ENCODE measurements at places on chromosomes 1 and 21.

DNA sequence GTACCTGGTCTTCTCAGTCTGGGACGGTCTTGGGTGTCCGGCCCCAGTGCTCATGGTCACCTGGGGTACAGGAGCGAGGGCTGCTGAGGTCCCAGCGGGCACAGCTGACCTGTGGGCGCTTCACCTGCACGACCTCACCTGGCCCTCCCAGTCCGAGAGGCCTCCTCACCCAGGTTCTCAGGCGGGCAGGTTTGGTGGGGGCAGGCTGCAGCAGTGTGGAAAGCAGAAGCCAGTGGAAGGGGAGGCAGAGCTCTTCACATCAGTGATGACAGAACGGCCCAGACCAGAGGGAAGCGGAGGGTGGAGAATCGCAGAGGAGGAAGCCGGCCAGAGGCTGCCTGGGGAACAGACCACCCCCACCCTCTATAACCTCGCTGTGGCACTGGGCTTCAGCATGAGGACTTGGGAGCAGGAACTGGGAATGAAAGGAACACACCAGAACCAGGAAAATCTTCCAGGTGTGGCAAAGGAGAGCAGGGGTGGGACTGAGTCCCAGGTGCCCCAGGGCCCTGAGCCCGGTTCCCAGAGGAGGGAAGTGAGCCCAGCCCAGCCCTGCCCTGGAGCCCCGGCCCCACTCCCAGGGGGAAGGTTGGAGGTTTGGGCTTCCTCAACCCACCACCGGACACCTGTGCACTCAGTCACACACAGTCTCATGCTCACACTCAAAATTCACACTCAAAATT lies 265.2 kb upstream of the VAMP3 start:
- no peak for DNase-seq

- no peak for DNase-seq
Measured at GRCh38 chr1:66684353-66684752, 67.9 kb upstream of the DYNLT5 start.

GRCh38 chr1:107840725-107841124 lies 124.3 kb downstream of the VAV3 start:
- DNase-seq: no peak

DNA sequence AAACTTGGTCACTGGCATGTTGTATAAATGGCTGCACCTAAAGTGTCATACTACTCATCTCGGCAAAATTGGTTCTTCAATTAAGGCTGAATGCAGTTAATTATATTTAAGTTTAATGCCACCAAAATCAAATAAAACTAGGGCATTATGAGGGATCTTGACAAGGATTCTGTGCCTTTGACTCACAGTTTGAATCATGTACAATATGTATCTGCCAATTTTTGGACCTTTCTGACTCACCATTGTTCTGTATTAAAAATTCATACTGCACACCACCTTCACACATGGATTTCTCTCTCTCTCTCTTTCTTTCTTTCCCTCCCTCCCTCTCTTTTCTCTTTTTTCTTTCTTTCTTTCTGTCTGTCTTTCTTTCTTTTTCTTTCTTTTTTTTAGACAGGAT lies 14.1 kb upstream of the STXBP3 start:
- DNase-seq: no peak

DNA sequence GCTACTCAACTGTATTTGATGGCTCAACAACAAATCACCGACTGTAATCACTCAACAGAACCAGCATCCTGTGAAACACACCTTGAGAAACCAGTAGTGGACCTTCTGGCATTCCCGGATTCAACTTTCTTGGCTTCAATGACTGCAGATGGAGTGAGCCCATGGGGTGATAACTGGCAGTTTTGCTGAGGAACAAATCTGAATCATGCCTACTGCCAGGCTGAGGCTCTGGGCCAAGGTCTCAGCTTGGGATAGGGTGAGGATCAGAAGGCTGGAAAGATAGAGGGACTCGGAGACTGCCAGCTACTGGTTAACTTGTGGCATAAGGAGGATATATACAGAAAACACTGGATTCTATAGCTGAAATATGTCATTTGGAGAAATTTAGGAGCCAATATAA lies 63.5 kb upstream of the DIRAS3 start:
- DNase-seq: no peak

DNA sequence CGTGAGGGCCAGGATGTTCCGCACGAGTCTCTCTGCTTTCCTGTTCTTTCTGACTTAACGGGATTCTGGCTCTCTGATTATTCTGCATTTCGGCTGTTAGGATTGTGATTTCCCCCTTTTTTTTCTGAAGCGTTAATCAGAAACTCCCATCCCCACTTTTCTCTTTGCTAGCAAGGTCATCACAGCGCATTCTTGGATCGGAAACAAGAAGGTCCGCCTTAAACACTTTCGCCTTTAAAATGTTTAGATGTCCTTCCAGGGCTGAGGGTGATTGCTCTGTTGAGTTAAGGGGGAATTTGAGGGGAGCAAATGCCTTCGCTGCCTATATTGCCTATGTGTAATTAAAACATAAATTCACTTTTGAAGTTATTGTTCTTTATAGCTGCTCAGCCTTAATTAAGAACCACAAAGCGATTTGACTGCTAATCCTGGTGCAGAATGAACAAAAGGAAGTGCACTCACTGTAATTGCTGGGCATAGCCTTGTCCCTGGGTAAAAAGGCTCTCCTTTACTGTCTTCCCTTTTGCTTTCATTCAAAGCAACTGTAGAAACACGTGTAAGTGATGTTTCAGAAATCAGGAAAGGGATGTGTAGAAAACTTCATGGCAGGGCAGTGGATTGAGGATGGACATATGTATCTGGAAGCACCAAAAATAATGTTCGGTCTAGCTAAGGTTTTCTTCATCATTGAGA lies 1.2 kb downstream of the LAMC1 start:
- DNase-seq: no peak

GRCh38 chr1:51610637-51611036 lies 6.3 kb upstream of the OSBPL9 start:
- no peak for DNase-seq

- no peak for DNase-seq
Measured at GRCh38 chr1:18714404-18715175, 83.9 kb downstream of the PAX7 start.

DNA sequence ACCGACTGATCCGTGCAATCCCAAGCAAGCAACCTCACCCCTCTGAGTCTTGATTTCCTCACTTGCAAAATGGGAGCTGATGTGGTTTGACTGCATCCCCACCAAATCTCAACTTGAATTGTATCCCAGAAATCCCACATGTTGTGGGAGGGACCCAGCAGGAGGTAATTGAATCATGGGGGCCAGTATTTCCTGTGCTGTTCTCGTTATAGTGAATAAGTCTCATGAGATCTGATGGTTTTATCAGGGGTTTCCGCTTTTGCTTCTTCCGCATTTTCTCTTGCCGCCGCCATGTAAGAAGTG lies 58.4 kb downstream of the FHAD1 start:
- DNase-seq: no peak

DNA sequence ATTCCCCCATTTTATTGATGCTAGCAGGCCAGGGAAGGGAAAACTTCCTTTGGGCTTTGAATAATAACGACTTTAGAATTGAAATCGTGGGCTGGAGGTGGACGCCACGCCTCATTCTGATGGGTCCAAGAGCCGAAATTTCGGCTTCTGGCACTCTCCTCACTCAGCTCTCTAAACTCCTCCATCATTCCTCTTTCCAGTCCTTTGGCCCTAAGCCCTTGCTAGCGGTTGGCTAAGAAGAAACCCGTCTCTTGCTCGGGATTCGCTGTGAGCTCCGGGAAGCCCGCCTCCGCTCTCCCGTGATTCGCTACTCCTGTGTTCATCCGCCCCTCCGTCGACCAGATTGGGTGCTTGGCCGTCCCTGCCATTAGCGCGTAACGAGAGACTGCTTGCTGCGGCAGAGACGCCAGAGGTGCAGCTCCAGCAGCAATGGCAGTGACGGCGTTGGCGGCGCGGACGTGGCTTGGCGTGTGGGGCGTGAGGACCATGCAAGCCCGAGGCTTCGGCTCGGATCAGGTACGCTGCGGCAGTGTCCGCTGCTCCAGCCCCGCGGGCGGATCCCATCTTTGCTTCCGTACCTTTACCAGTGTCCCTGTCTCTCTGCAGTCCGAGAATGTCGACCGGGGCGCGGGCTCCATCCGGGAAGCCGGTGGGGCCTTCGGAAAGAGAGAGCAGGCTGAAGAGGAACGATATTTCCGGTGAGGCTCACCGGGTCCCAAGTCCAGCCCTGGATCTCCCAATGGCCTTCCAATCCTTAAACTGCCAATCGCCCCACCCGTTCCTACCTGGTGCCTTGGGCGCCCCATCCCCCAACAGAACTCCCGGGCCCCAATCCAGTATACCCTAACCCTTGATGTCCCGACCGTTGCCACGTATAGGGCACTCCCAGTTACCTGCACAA lies at the start of gene ATP5IF1:
ATP5IF1 (plus strand) TSS at position 370 of the 901 bp plus-strand sequence; CDS start at position 430, 60 bp downstream.
- DNase-seq: peak; percentile 97

DNA sequence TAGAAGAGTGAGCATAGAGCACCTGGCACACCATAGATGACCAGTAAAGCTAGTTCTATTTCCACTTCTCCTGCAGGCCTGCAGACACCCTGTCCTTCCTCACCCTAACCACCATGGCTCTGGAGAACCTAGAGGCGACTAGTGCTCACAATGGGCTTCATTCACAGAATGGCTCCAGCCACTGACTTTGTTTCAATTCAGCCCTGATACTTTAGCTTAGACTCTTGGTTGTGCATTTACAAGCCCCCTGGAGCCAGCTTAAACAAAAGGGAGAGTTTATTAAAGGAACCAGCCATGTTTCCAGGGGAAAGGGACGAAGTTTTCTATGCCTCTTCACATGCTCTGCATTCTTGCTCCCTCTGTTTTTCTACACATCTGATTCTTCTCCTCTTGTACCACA lies 123.7 kb downstream of the NAV1 start:
- no peak for DNase-seq

DNA sequence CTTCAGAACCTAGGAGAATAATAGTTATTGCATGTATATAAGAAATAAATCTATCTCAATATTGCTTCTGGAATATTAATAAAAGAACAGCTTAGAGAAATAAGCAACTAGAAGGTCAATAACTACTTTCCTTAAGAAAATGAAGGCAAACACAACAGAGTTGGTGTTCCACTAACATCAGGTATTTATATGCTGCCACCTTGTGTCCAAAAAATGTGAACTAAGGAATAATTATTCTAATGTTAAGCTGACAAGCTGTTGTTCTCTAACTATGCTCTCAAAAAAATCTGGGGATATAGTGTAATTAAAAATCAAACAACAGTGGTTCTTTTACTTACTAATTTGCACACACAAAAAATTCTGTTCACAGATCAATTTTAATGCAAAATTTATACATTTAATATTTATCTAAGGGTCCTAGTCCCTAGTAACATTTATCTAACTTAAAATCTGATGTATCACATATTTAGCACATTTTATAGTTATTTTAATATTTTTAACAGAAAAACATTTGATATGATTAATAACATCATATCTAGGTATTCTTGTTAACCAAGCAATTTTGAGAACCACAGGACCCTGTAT lies 39.6 kb downstream of the UCHL5 start:
- peak; percentile 65 for DNase-seq

GRCh38 chr1:230550428-230550827 lies 91.9 kb upstream of the COG2 start:
- DNase-seq: no peak

GRCh38 chr1:200257235-200257634 lies 152.6 kb downstream of the ZNF281 start:
- DNase-seq: no peak

DNA sequence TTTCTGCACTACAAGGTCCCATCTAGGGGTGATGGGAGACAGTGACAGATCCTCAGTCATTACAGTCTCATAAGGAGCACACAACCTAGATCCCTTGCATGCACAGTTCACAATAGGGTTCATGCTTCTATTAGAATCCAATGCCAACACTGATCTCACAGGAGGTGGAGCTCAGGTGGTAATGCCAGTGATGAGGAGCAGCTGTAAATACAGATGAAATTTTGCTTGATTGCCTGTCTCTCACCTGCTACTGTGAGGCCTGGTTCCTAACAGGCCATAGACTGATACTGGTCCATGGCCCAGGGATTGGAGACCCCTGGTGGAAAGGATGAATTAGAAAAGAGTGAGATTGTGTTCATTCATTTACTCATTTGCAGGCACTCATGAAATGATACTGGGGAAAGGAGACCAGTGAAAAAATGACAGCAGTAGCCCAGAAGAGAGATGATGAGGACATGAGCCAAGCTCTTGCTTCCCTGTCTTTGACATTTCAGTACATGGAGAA lies 251.6 kb upstream of the DUSP10 start:
- no peak for DNase-seq

- DNase-seq: no peak
Measured at GRCh38 chr1:207966521-207966920, 55.6 kb upstream of the CD34 start.

GRCh38 chr1:243420946-243421685 lies 165.3 kb downstream of the SDCCAG8 start:
- no peak for DNase-seq

DNA sequence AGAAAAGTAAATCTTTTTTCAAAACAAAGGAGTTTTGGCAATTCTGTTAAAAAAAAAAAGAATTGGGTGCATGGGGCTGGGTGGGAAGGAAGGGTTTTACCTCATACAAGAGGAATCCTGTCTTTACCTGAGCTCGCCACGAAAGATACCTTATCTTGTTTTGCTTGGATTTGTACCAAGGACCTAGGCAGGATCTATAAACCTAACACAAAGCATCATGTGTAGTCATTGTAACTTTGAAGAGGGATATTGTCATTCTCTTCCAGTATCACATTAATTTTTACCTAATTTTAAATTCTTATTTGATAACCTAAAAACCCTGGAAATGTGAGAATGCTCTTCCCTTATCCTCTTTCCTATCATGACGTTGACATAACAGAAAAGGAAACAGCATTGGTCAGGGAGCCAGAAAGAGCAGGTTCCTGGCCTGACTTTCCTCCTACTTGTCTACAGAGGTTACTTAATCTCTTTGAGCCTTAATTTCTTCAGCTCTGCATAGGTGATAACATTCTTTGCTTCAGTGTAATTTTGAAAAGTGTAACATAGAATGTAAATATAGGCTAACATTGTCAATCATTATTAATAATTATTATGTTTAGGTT lies 4.0 kb upstream of the LAMC1 start:
- peak; percentile 77 for DNase-seq

- no peak for DNase-seq
Measured at GRCh38 chr1:152836870-152837269, 5.8 kb upstream of the LCE6A start.

GRCh38 chr1:44652445-44653106 lies 21.7 kb downstream of the TMEM53 start:
- peak; percentile 63 for DNase-seq

- DNase-seq: peak; percentile 15
Measured at GRCh38 chr21:16587141-16587581, 857.4 kb downstream of the USP25 start.

GRCh38 chr1:178126741-178127185 lies 32.9 kb downstream of the RASAL2 start:
- peak; percentile 70 for DNase-seq

Data from LoVo (cell line).